GM23248 (cell line): ENCODE measurements at places on chromosomes 5 and 9. TPM values are rescaled to one million over a fixed set of nuclear protein-coding genes. Genes with fewer than 3 reads are reported as not detected.

Gene MARCOL
- total RNA-seq, result not detected in 2 replicates

Gene ADAMTS16
- 0.11 and 0.13 TPM in 2 replicates for total RNA-seq

Gene CRB2
- not detected in 2 replicates for total RNA-seq

Gene CDH10
- 1.6 and 5.7 TPM in 2 replicates for total RNA-seq

Gene WNT8A
- total RNA-seq, result not detected in 2 replicates

Gene PCDHB13
- 2.8 and 3.3 TPM in 2 replicates for total RNA-seq

Gene FAM221B
- total RNA-seq, result not detected in 2 replicates

Gene ENTPD2
- total RNA-seq, result not detected in 2 replicates

Gene SLC36A2
- not detected in 2 replicates for total RNA-seq

Gene SH3PXD2B
- total RNA-seq, result 19.8 and 20.7 TPM in 2 replicates

Gene IL3
- total RNA-seq, result not detected in 2 replicates

Gene PCDHGB3
- total RNA-seq, result 2.8 and 4.0 TPM in 2 replicates

Gene ZNF658
- 3.7 and 4.8 TPM in 2 replicates for total RNA-seq

Gene TMED7
- total RNA-seq, result 152 and 163 TPM in 2 replicates

Gene MYOZ3
- total RNA-seq, result 0.13 and 0.32 TPM in 2 replicates

Gene ARHGEF28
- 8.9 and 9.6 TPM in 2 replicates for total RNA-seq

Gene KLF4
- 28.7 and 38.6 TPM in 2 replicates for total RNA-seq

Gene BARHL1
- not detected in 2 replicates for total RNA-seq

Gene RPL35
- total RNA-seq, result 1,199 and 1,347 TPM in 2 replicates

Gene LYSMD3
- 18.7 and 20.1 TPM in 2 replicates for total RNA-seq

Gene HSPA9
- total RNA-seq, result 380 and 564 TPM in 2 replicates

Gene KIF4B
- not detected in 2 replicates for total RNA-seq

Gene C9orf153
- total RNA-seq, result not detected in 2 replicates

Gene CCDC183
- 0.76 TPM in 1 of 2 replicates, not detected in the other for total RNA-seq

Gene CYFIP2
- total RNA-seq, result 1.8 and 5.9 TPM in 2 replicates

Gene GNE
- total RNA-seq, result 20.6 and 22.4 TPM in 2 replicates

Gene OLFML2A
- 0.11 and 0.38 TPM in 2 replicates for total RNA-seq

Gene FOXD4
- total RNA-seq, result 0.63 TPM in 1 of 2 replicates, not detected in the other

Gene SPOCK1
- total RNA-seq, result 238 and 268 TPM in 2 replicates

Gene ODF2
- 29.5 and 37.9 TPM in 2 replicates for total RNA-seq

Gene APBA1
- total RNA-seq, result 4.3 and 11.3 TPM in 2 replicates

Gene CENPP
- 0.38 and 2.5 TPM in 2 replicates for total RNA-seq

Gene GFRA3
- not detected in 2 replicates for total RNA-seq

Gene GPR151
- total RNA-seq, result not detected in 2 replicates

Gene TNC
- total RNA-seq, result 319 and 372 TPM in 2 replicates

Gene PLPP7
- 0.13 and 0.32 TPM in 2 replicates for total RNA-seq

Gene WHRN
- total RNA-seq, result 0.76 and 1.1 TPM in 2 replicates

Gene LCN12
- not detected in 2 replicates for total RNA-seq

Gene SHC3
- total RNA-seq, result 0.54 and 0.63 TPM in 2 replicates
